GM13977 (cell line): ENCODE measurements at places on chromosomes 12 and 14.

DNA sequence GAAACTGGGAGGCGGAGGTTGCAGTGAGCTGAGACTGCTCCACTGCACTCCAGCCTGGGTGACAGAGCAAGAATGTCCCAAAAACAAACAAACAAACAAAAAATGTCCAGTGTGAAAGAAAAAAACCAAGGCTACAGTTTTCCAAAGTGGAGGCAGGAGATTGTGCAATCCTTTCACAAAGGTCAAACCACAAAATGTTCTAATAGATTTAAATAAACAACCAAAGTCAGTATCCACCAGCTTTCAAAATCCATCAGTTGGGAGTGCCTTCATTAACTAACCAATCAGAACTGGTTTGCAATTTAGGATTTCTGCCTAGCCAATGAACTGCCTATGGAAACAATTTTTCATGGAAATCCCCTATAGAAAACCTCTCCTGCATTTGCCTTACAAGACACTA, 52.3 kb upstream of the TRIM9 start:
- no peak for DNase-seq

GRCh38 chr12:31897781-31898503, 61.3 kb upstream of the RESF1 start:
- no peak for DNase-seq

GRCh38 chr14:70425354-70425753, 8.5 kb upstream of the SYNJ2BP start:
- no peak for DNase-seq

- DNase-seq, result peak; percentile 95
Observed at GRCh38 chr12:121773011-121773777, 20.3 kb downstream of the RHOF start.
